ENCODE measurements at places on chromosomes 5 and 9.

DNA sequence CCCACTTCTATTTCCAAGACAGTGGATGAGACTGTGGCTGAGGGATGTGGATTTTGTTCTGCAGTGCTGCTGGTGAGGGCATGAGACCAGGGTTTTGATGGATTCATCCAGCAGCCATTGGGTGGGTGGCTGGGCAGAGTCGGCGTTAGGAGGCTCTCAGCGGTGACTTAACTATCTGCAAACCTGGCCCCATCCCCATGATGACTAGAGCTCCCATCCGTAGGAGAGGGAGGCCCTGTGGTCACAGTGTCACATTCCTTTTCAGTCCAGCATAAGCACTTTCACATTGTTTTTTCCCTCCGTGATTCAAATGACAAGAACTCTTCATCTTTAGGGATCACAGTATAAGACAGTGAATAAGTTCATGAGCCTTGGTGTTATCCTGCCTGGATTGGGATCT, 60.4 kb upstream of the SPRY4 start:
- no peak for DNase-seq

GRCh38 chr9:77829420-77829819, 181.3 kb upstream of the GNA14 start:
- DNase-seq: no peak

DNA sequence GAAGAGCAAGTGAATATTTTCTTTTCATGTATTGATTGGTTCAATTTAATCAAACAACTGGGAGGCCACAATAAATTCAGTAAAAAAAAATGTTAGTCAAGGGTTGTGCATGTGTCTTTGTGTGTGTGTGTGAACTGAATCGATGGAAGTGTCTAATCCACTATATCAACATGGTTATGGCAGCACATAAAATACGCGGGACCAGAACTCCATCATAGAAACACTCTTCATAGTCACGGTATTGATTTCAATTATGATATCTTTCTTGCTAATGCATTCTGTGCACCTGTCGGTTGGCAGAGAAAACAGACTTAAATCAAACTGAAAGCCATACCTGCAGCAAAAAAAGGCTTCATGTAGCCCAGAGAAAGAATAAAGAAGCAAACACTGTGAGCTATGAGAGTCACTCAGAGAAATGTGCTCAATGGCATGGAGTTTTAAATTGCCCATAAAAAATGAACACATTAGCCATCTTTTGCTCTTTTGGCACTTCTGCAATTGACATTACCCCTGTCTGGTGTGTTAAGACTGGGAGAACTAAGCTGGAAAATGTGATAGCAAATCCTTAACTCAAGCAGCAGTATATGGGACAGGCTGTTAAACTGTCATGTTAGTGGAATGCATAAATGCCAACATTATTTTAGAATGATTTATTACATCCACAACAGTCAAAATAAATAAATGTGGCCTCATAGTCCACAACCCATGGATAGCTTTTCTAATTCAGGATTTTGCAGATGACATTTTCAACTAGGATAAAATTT, 642.4 kb upstream of the C9orf72 start:
- no peak for DNase-seq

- no peak for DNase-seq
Observed at GRCh38 chr5:59097116-59097515, 514.2 kb downstream of the RAB3C start.

DNA sequence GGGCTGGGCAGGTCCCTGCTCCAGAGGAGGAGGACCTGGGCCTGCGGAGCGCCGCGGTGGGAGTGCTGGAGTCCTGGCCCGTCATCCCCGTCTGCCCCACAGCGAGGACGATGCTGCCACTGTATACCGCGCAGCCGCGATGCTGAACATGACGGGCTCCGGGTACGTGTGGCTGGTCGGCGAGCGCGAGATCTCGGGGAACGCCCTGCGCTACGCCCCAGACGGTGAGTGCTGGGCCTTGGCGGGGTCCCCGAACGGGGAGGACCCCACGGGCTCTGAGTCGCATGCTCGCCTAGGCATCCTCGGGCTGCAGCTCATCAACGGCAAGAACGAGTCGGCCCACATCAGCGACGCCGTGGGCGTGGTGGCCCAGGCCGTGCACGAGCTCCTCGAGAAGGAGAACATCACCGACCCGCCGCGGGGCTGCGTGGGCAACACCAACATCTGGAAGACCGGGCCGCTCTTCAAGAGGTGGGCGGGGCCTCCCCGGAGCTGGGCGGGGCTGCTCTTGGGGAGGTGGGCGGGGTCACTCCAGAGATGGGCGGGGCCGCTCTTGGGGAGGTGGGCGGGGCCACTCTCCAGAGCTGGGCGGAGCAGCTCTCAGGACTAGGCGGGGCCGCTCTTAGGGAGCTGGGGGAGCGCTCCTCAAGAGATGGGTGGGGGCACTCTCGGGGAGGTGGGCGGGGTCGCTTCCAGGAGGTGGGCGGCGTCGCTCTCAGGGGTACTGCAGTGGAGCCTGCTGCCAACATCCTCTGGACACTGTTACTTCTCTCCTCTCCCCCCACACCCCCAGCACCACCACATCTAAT, 13.1 kb downstream of the LRRC26 start:
- no peak for DNase-seq

DNA sequence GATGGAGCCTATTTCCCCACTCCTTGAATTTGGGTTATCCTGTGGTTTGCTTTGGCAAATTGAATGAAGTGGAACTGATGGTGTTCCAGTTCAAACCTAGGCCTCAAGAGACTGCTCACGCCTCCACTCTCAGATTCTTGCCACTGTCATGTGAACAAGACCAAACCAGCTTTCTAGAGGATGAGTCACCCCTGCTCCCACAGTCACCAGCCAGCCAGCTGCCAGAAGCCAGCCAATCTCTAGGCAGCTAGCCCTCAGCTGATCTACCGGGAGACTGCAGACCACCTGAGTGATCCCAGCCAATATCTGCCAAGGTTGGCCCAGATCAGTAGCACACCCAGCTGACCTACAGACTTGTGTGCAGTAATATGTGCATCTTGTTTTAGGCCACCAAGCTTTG, 300.6 kb downstream of the TMEM38B start:
- DNase-seq: no peak

DNA sequence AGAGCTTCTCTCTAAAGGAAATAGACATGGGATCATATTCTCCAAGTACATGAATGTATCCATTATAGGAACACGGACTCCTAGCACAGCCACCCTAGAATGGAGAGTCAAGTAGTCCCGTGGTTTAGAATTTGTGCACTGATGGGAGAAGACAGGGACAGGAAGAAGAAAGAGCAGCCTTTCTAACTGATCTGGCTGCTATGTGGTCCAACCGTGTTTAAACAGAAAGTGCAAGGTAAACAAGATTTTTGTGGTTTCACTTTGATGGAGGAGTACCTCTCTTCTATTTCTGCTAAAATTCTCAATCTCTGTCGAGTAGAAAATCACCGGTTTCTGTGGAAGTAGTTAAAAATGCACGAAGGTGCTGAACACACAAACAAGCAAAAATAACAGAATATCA, 171.3 kb downstream of the ST8SIA4 start:
- DNase-seq: no peak

DNA sequence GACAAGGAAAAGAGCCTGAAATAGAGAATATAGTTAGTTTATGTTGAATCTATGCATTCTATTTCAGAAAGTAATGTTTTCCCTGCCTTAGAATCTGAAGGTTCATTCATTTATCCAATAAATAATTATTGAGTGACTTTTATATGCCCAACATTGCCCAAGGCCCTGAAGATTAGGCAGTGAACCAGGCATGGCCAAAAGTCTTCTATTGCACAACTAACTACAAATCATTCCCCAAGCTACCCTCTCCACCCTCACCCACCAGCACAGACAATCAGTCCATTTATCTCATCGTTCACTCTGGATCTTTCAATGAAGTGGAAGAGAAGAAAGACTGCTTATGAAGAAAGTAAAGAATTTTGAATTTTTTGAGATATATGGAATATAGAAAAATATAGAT, 268.4 kb downstream of the PLK2 start:
- no peak for DNase-seq

DNA sequence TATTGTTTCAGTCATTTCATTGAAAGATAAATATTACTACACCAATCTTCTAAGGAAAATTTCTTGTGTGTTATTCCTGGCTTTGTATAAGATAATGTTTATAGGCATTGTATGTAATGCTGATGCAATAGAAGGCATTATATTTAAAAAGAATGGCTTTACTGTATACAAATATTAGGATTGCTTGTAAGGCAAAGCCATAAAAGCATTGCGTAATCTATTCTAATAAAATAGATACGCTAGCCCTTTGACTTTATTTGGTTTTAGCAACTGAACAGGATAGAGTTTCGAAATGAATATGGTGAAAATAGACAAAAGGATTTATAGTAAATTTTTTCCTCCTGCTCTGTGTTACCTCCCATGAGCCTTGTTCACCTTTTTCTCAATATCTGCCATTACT, 5.5 kb upstream of the LYSMD3 start:
- no peak for DNase-seq

- no peak for DNase-seq
Observed at GRCh38 chr9:114688909-114689610, 7.1 kb upstream of the TEX48 start.

- DNase-seq: no peak
Observed at GRCh38 chr5:113029614-113030013, 53.0 kb downstream of the DCP2 start.

- DNase-seq: no peak
Observed at GRCh38 chr9:82126256-82126655, 137.7 kb downstream of the SPATA31D1 start.

DNA sequence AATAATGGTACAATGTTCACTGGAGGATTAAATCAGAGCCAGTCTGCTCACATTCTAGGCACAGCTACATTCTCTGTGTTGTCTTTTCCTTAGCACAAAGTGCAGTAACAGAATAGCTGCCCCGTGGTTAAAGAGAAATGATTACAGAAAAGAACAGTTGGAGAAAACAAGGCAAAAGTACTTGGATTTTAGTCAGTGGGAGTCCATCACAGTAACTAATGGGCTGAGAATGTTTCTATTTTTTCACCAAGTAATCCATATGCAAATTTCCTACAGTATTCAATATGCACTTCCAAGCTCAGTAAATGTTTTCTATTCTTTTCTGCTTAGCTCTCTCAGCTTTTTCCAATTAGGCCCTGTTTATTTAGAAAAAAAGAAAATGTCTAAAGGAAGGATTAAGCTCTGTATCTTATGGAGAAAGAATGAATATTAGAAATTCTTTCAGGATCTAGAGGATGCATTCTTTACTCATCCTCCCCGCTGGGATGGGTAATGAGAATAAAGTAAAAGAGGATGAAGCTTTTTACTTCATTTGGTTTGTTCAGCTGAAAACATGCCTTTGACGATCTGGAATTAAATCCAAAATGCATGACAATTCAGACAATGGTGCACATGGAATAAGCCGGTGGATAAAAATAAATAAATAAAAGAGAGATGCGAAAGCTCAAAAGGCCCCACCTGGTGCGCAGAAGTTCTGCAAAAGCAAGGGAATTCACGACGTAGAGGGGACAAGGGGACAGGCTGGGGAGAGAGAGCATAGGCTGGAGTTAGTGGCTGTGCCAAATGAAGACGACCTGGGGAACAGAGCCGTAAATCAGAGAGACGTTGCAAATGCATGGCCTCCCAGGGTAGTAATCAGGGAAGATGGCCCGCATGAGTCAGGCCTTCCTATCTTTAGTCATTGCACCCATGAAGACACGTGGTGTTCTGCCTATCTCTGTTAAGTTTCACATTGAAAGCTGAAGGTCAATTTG, 345.2 kb downstream of the GLIS3 start:
- DNase-seq: no peak

GRCh38 chr9:2663461-2664173, 42.0 kb downstream of the VLDLR start:
- no peak for DNase-seq
